ENCODE measurements at places on chromosomes 2 and 18.

DNA sequence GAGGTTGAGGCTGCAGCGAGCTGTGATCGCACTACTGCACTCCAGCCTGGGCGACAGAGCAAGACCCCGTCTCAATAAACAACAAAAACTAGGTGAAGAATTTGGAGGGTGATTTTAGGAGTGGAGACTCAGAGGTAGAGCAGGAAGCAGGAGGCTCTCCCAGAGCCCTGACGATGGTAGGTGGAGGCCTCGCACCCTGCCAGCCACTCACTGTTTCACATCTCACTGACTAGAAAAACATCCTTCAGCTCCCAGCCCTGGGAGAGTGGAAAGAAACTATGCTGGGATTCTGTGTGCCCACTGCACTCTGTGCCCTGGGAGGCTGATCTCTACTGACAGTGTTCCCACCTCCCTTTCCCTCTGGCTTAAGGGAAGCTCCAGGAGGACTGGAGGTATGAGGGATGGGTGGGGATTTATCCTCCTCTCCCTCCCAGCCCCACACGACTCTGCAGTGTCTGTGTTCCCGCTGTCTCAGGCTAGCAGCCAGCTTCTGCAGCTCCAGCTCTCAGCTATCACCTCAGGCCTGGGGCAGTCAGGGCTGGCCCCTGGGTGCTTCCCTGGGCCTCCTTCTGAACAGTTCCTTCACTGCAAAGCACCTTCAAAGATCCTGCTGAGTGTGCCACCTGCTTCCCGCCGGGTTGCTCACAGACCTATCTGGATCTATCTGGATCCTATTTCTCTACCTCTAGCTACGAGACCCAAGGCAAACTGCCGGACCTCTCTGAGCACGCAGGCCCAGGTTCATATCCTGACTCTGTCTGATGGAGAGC lies 9.6 kb downstream of the CIB4 start:
- no peak for DNase-seq

DNA sequence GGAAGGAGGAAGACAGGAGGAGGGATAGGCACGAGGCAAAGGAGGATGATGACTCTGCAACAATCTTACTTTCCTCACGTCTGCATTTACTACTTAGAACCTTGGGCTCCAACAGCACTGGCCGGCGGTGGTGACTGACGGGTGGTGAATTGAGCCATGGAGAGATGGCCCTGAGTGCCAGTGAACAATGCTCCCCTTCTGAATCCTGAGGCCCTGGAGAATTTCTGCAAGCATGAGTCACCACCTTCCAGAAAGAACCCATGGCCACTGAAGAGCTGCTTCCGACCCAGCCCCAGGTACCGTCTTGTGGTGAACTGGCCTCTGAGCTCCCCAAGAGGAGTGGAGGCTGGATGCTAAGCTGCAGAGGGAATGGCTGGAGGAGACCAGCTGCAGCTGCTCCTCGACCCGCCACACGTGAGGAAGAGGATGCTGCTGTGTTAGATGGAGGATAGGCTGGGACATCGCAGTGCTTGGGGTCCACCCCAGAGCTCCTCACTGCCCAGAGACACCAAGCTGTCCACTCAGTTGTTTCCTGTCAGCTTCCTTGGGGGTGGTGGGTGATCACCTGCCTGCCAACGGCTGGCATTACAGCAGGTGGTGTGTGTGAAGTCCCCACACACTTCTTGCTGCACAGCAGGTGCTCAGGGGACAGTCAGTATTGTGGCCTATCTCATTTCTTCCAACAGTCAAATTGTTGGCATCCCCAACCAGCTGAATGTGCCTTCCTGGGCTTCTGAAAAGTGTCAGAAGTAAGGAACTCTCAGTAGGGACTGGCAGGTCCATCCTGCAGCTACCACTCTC lies 186.5 kb upstream of the ID2 start:
- no peak for DNase-seq

GRCh38 chr2:191625016-191625415 lies 52.9 kb upstream of the NABP1 start:
- DNase-seq, result no peak

GRCh38 chr2:6449343-6449742 lies 416.4 kb downstream of the CMPK2 start:
- DNase-seq, result no peak
